ENCODE measurements at places on chromosomes 6 and 20.

DNA sequence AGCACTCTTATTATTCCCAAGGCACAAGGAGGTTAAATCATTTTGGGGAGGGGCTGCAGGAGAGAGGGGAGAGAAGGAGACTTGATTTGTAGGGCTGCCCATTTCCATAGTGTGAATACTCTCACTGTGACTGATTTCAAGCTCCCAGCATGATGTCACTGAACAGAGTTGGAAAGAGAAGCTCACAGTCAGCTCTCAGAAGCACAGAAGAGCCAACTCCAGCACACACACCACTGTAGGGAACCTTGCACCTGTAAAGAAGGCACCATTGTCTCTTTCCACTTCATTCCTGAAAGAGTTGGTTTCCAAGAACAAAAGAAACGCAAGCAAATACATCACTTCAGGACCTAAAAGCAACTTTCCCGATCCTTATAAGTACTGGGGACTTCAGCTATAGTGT is 12.7 kb upstream of the STK35 start:
- DNase-seq, result no peak

- DNase-seq, result no peak
Measured at GRCh38 chr6:134480593-134480992, 162.7 kb upstream of the SGK1 start.

DNA sequence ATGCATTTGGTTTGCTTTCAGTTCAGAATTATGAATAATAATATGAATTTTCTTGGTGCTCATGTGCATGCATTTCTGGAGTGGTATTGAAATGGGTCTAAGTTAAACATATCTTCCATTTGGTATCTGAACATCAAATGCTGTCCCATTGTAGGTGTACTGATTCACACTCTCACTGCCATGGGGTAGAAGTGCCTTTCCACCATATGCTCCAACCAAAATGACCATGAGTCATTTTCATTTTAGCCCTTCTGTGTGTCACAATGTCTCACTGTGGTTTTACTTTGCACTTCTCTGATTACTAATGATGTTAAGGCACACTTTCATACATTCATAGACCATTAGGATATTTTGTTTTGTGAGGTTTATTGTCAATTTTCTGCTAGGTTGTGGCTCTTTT is 211.9 kb downstream of the HAO1 start:
- no peak for DNase-seq

GRCh38 chr6:26045928-26046368 is 41.3 kb upstream of the HFE start:
- no peak for DNase-seq

- DNase-seq, result no peak
Measured at GRCh38 chr6:107344383-107344782, 115.0 kb downstream of the PDSS2 start.

DNA sequence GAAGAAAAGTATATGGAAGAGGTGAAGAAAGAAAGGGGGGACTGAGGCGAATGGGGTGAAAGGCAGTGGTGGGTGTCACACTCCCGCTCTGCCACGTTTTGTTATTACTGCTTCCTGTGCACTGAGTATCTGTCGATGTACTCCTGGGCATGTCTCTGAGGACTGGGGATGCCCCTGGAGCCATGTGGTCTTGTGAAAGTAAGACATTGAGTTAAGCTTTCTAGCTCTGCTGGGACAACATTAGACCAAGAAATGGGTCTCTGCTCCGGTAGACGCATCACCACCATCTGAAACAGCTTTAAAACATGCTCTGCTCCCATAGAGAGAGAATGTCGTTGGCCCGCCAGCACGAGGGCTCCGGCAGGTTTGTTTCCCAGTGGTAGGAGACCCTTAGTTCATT is 40.0 kb downstream of the IRF4 start:
- no peak for DNase-seq
